ENCODE measurements at places on chromosomes 3 and 15. TPM values are rescaled to one million over a fixed set of nuclear protein-coding genes. Genes with fewer than 3 reads are reported as not detected.

- H3K36me3 ChIP-seq = no peaks in the 10 kb centered on the region
- no peak overlapping the region for H3K4me3 ChIP-seq
- DNase-seq = no peak
Measured at GRCh38 chr15:96121086-96121920, 209.2 kb upstream of the NR2F2 start.

- no peak overlapping the region for H3K27ac ChIP-seq
- DNase-seq = no peak
- no peak overlapping the region for H3K4me3 ChIP-seq
- H3K27me3 ChIP-seq = peaks cover 5% of the 10 kb centered on the region
- H3K36me3 ChIP-seq = no peaks in the 10 kb centered on the region
- H3K4me1 ChIP-seq = peaks cover 1% of the 10 kb centered on the region
Measured at GRCh38 chr15:99956022-99956775, 223.0 kb upstream of the LYSMD4 start.

- no peak for DNase-seq
- H3K27ac ChIP-seq = no peak overlapping the region
- no peaks in the 10 kb centered on the region for H3K4me1 ChIP-seq
Measured at GRCh38 chr15:23467110-23467600, 20.1 kb upstream of the GOLGA6L2 start.

GRCh38 chr15:51917493-51917892, 54.1 kb downstream of the LEO1 start:
- no peaks in the 10 kb centered on the region for H3K27me3 ChIP-seq
- no peak for DNase-seq
- no peak overlapping the region for H3K4me3 ChIP-seq
- H3K4me1 ChIP-seq = no peaks in the 10 kb centered on the region
- peaks cover 25% of the 10 kb centered on the region for H3K36me3 ChIP-seq
- H3K27ac ChIP-seq = no peak overlapping the region

- H3K4me3 ChIP-seq = no peak overlapping the region
- no peaks in the 10 kb centered on the region for H3K36me3 ChIP-seq
- no peak for DNase-seq
- no peaks in the 10 kb centered on the region for H3K27me3 ChIP-seq
- no peaks in the 10 kb centered on the region for H3K4me1 ChIP-seq
Measured at GRCh38 chr3:70231266-70231701, 81.2 kb downstream of the MDFIC2 start.

GRCh38 chr3:44439499-44440295, 37.8 kb downstream of the ZNF445 start:
- DNase-seq = peak; percentile 71
- peaks cover 57% of the 10 kb centered on the region for H3K36me3 ChIP-seq
- no peaks in the 10 kb centered on the region for H3K27me3 ChIP-seq
- peaks cover 44% of the 10 kb centered on the region for H3K4me1 ChIP-seq

- no peak for DNase-seq
- peak overlapping the region; percentile 86 for H3K4me3 ChIP-seq
- H3K4me1 ChIP-seq = peaks cover 7% of the 10 kb centered on the region
Measured at GRCh38 chr15:75738014-75738646, 25.5 kb upstream of the CSPG4 start.

DNA sequence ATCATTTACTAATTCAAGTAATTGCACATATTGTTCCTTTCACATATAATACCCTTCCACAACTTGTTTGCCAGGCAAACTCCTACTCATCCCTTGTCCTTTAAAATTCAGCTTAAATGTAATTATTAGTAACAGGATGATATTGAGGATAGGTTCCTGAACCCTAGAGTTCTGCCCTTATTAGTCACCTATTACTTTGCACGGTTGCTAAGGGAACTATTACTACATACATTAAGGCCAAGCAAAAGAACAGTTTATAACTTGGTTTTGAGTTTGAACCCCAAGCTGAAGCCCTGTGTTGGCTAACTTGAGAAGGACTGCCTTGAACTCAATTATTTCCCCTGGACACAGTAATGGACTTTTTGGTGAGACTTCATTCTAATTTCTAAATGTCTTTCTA, 529.7 kb downstream of the IGSF11 start:
- no peaks in the 10 kb centered on the region for H3K36me3 ChIP-seq
- no peak for DNase-seq
- no peaks in the 10 kb centered on the region for H3K27me3 ChIP-seq
- H3K4me3 ChIP-seq = no peak overlapping the region

DNA sequence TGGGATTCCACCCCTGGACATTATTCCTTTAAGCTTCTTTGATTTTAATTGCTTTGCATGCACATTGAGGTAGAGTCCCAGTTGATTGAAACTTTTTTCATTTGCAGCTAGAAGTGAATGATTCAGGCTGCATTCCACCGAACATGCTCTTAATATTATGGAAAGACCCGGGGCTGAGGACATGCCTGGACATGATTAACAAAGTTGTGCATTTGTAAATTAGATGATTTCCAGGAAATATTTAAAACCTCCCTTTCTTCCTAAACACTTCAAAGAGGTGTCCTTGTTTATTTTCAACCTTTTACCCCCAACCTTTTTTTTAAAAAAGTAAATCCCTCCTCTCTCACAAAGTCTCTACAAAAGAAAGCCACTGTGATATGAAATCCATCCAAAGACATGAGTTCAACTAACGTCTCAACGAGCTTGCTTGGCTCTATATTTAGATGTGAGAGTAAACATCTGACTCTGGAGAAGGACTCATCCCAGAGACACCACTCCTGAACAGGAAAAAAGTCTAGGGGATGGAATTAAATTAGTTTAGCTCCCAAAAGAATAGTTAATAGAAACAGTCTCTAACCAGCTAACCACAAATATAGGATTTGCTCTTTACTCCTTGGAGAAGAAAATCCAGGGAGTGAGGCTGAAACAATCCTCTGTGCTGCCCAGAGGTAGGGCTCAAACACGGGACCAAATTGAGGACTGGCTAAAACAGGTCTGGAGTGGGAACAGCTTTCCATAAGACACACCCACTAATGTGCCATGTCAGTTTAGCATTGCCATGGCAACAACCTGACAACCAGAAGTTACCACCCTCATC, 83.1 kb downstream of the XXYLT1 start:
- peaks cover 10% of the 10 kb centered on the region for H3K36me3 ChIP-seq
- no peak for DNase-seq
- no peaks in the 10 kb centered on the region for H3K27me3 ChIP-seq
- peaks cover 27% of the 10 kb centered on the region for H3K4me1 ChIP-seq
- no peak overlapping the region for H3K27ac ChIP-seq
- no peak overlapping the region for H3K4me3 ChIP-seq

DNA sequence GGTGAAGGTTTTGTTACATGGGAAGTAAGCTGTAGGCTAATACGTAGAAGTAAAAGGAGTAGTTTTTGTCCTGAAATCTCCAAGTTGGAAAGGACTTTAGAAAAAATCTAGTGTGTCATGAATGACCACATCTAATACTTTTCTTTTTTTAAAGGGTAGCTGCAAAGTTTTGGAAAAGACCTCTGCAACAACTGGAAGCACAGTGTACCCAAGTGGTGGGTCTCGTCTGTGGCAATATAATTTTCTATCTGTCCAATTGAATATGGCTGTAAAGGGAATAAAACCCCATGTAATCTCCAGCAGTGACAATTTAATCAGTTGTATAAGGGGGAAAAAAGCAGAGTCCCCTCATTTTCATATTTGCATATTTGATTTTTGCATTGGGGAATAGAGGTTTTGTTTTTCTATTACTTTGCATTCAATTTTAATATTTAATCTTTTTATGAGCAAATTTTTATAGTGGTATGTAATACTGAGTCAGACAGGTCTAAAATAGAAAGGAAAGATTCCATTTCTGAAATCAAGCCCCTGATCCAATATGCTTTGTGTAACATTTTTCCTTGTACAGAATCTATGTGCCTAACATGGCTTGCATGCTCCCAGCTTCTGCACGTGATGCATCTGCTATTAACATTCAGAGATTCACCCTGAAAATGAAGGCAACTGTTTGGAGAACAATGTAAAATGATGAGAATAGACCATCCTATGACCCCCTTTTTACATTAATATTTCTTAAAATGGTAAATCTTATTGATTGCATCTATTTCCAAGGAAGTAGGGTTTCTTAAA, 531.4 kb downstream of the ZIC1 start:
- H3K27ac ChIP-seq = no peak overlapping the region
- H3K4me1 ChIP-seq = no peaks in the 10 kb centered on the region
- no peak overlapping the region for H3K4me3 ChIP-seq

- no peak overlapping the region for H3K4me3 ChIP-seq
- DNase-seq = no peak
- H3K4me1 ChIP-seq = peaks cover 20% of the 10 kb centered on the region
Measured at GRCh38 chr3:136595913-136596697, 156.1 kb downstream of the STAG1 start.

DNA sequence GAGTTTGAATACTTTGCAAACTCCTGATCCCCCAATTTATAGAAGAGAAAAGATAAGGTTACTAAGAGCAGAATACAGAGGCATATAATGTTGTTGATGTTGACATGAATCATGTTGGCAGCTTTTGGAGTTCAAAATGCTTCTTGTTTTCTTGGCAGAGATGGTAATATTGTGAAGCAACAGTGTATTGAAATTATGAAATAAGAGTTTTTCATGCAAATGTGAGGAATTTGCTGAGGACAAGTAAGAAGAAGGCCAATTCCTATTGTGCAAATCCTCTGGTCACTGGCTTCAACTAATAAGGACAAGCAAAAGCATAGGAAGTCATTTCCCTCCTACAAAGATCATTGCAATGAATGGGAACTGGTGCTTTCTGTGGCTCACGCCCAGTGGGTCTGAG, 126.9 kb upstream of the CHL1 start:
- H3K36me3 ChIP-seq = no peaks in the 10 kb centered on the region
- H3K27me3 ChIP-seq = no peaks in the 10 kb centered on the region
- H3K4me1 ChIP-seq = no peaks in the 10 kb centered on the region
- DNase-seq = no peak
- H3K4me3 ChIP-seq = no peak overlapping the region
- H3K27ac ChIP-seq = no peak overlapping the region

DNA sequence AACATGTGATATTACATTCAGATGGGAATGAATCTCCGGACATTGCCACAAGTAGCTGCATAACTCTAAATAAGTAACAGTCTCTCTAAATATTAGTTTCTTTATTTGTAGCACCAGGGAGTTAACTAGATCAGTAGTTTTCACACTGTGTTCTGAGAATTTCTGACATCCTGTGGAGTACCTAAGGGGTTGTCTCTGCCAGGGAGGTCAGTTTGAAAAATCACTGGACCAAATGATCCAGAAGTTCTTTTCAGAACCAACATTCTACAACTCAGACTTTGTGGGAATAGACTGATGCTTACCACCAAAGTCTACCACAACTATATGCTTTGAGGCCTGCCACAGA, 9.0 kb upstream of the ILDR1 start:
- no peaks in the 10 kb centered on the region for H3K27me3 ChIP-seq
- H3K36me3 ChIP-seq = peaks cover 31% of the 10 kb centered on the region
- DNase-seq = no peak

DNA sequence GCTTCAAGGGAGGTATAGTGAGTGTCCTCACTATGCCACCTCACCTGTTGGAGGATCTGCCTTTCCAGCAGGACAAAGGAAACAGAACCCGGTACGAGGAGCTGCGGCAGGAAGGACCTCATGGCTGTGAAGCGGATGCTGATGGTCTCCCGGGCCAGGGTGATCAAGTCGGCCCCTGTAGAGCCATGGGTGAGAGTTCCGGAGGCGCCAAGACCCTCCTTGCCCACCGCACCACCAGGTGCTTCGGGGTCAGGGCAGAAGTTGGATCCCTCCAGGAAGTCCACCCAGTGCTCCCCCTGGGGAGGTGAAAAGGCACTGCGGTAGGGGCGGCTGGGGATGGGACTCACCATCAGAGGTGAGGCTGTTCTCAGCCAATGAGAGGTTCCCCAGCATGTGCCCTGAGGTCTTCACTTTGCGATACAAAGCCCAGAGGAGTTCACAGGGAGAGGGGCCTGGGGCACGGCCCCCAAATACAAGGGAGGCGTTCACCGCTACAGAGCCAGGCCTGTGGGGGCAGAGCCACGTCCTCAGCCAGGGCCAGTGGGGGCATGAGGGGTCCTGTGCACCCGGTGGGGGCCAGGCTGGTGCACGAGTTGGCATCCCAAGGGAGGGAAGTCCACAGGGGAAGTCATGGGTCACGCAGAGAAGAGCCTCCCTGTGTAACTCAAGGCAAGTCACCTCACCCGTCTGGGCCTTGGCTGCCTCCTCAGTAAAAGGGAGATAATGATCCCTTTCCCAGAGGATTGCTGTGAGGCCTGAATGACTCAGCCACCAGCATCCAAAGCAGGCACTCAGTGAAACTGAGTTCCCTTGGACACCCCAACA, 27.7 kb downstream of the C15orf39 start:
- H3K27ac ChIP-seq = no peak overlapping the region
- no peaks in the 10 kb centered on the region for H3K36me3 ChIP-seq
- no peak overlapping the region for H3K4me3 ChIP-seq
- DNase-seq = no peak

The TTC21A gene
- total RNA-seq = 0.55 TPM

The ROPN1 gene
- total RNA-seq = not detected

The CYP1A2 gene
- not detected for total RNA-seq

The EPHB1 gene
- 0.71 TPM for total RNA-seq

The CYP8B1 gene
- total RNA-seq = not detected

The CDCP1 gene
- total RNA-seq = 7.4 TPM

The EPHA3 gene
- not detected for total RNA-seq

Data from activated T-helper 2 cell treated with anti-CD3 and anti-CD28 coated beads, Interferon-gamma antibody, Interleukin-2, Interleukin-4, amounts not matched to agents 10 μg/mL and 5 μg/mL and 100 μg/mL, durations not matched to agents 14 hours and 24 hours and 36 hours (primary cell).